ENCODE measurements at places on chromosomes 3 and 15. TPM values are rescaled to one million over a fixed set of nuclear protein-coding genes. Genes with fewer than 3 reads are reported as not detected.

P2RY1 gene
- 2.5 TPM for polyA plus RNA-seq

TM4SF18 gene
- polyA plus RNA-seq, result not detected

HESX1 gene
- polyA plus RNA-seq, result 12.2 TPM

ADGRG7 gene
- polyA plus RNA-seq, result 49.4 TPM

NECTIN3 gene
- 22.8 TPM for polyA plus RNA-seq

FGF12 gene
- 1.5 TPM for polyA plus RNA-seq

PATL2 gene
- polyA plus RNA-seq, result 0.49 TPM

- no peak for DNase-seq
Measured at GRCh38 chr15:76328106-76328696, 8.4 kb upstream of the ISL2 start.

DNA sequence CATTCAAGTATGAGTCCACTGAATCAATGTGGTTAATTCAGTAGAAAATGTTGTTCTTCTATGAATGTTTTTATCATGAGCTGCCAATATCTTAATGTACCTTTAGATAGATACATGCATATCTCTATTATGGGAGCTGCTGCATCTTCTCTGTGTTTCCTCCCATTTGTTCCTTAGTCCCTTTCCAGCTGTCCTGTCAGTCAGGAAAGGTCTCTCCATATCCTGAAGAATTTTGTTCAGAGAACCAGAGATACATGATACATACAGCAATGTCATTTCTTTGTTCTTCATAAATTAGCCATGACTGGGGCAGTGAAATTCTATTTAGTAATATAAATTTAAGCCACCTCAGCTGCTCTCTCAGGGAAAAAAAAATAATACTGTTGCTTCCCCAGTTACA lies 103.7 kb downstream of the P3H2 start:
- DNase-seq, result no peak

DNA sequence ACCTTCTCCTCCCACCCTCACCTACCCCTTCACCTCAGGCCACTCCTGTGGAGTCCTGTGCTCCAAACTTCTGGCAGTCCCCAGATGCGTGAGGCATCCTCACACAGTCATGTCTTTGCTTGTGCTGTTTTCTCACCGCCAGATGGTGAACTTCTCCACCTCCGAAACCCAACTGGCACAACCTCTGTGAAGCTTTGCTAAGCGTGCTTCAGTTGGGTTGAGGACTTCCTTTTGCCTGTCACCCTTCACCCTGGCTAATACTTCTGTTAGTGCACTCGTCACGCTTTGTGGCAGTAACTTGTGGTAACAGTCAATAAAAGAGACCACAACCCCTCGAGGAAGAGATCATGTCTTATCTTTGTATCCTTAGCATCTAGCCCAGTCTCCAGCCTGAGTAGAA lies 42.0 kb upstream of the SKOR1 start:
- DNase-seq, result no peak

GRCh38 chr15:52524223-52525136 lies 4.2 kb downstream of the MYO5A start:
- DNase-seq, result no peak

- DNase-seq, result no peak
Measured at GRCh38 chr3:43334976-43335375, 48.6 kb downstream of the SNRK start.

DNA sequence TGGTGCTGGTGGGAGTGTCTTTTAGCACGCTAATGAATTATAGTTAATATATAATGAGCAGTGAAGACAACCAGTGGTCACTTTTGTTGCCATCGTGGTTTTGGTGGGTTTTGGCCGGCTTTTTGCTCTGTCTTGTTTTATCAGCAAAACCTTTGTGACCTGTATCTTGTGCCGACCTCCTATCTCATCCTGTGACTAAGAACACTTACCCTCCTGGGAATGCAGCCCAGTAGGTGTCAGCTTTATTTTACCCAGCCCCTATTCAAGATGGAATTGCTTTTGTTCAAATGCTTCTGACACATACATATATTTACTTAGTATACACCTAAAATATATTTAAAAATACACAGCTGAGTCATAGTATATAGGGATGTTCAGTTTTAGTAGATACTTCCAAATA lies 770.3 kb downstream of the PDCD6IP start:
- DNase-seq, result no peak

GRCh38 chr3:170811928-170812591 lies 57.9 kb downstream of the RPL22L1 start:
- DNase-seq, result peak; percentile 91

DNA sequence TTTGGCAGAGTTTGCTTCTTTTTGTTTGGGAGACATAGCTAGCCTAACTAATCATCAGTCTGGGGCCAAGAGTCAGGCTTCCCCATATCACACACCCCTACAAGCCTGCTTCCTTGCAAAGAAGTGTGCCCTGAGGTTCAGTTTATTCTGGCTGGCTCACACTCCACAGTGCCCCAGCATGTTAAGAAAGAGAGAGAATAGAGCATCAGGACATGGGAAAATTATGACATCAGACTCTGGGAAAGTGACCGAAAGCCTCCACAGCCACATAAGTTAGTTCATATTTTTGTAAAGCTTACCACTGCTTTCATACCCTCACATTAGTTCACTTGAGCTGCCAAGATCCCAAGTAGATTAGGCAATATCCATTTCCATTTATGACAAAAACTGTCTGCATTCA lies 63.0 kb upstream of the CFAP161 start:
- DNase-seq, result no peak

- no peak for DNase-seq
Measured at GRCh38 chr3:53940623-53941022, 49.0 kb upstream of the SELENOK start.

GRCh38 chr3:71503525-71504249 lies 79.8 kb downstream of the FOXP1 start:
- peak; percentile 78 for DNase-seq

DNA sequence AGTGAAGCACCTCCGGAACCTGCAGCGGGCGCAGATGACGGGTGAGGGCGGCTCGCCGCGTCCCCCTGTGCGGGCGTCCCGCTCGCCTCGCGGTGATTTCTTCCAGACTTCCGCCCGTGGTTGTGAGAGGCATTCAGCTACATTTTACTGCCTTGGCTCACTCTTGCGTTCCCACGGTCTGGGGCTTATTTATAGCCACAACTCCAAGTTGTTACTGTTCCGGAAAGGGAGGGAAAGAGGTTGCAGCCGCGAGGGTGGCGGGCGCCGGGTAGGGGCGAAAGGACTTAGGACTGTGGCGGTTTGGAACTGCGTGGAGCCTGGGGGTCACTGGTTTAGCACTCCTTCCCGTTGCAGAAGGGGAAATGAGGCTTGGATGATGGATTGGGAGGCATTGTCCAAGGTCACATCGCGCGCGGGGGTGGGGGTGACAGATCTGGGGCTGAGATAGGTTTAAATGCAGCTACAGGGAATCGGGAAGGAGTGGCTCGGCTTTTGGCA lies 1.1 kb downstream of the HES1 start:
- DNase-seq, result peak; percentile 91

DNA sequence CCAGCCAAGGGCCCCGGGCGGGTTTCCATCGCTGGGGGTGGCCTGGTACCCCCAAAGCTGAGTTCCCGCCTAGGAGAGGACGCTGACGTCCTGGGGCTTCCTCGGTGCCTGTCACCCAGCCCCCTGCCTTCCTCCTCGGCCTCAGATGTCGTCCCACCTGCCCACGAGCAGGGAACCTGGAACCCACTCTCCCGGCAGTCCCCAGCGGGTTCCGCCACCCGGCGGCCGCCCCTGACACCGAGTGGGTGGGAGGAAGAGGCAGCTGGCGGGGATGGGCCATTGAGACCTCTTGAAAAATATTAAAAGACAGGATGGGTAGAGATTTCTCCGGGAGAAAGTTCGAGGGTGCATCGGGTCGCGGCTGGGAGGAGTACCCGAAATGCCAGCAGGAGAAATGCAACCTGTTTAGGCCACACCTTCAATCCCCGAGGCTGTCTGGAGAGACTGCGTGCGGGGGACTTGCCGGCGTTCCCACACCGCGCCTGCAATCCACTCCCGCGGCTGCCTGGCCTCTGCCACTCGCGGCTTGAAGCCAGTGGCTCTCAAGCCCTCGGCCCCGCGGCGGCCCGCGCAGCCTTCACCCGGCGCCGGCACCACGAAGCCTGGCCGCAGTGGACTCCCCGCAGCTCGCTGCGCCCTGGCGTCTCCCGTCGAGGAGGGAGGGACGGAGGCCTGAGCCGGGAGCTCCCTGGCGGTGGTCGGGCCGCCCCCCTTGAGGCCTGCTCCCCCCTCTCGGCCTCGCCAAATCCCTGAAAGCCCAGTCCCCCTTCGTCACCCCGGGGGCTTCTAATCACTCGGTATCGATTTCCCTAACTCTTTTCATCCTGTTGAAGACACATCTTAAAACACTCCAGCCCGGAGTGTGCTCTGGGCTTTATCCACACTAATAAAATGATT lies 8.6 kb upstream of the NR2F2 start:
- no peak for DNase-seq

DNA sequence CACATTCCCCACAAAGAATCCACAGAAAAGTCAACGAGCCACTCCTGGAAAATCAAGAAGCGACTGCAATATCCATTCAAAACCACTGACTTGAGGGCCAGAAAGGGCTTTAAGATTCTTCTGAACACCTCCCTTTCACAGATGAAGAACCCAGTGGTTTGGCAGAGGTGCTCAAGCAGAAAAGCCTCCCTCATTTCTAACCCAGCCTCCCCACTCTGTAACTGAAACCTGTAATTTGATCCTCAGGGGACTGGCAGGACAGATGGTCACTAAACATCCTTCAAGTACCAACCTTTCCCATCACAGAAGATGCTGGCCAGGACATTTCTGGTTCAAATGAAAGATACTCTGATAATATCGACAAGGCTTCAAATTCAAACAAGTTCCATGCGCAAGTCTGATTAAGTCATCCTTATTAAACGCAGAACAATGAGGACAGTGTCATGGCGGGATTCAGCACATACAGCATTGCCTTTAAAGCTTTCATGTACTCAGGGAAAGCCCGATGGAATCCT lies 5.5 kb downstream of the SEMA5B start:
- no peak for DNase-seq

DNA sequence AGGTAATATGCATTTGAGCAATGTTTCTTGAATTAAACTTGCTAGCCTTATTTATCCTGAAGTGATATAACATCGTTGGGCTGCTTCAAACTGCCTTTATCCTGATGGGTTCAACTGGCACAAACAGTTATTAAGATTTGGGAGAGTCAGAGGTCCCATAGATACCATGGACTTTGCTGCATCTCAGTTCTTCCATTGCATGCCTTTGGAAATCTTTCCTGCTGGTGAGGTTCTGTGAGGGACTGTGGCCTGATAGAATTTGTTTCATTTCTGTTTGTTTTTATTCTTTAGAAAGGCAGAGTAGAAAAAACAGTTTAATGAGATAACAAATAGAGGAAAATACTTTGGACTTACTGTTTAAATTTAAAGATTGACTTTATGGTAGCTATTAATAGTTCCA lies 508.3 kb downstream of the LPP start:
- DNase-seq, result no peak
